ENCODE measurements at places on chromosomes 16 and 17. TPM values are rescaled to one million over a fixed set of nuclear protein-coding genes. Genes with fewer than 3 reads are reported as not detected.
A peak's percentile ranks its signal among the peaks of the same experiment; 100 is the strongest.

GRCh38 chr17:44547625-44548267, 9.5 kb upstream of the FZD2 start:
- no peaks in the 10 kb centered on the region for H3K27me3 ChIP-seq
- peaks cover 58% of the 10 kb centered on the region for H3K4me1 ChIP-seq
- H3K36me3 ChIP-seq, result no peaks in the 10 kb centered on the region

DNA sequence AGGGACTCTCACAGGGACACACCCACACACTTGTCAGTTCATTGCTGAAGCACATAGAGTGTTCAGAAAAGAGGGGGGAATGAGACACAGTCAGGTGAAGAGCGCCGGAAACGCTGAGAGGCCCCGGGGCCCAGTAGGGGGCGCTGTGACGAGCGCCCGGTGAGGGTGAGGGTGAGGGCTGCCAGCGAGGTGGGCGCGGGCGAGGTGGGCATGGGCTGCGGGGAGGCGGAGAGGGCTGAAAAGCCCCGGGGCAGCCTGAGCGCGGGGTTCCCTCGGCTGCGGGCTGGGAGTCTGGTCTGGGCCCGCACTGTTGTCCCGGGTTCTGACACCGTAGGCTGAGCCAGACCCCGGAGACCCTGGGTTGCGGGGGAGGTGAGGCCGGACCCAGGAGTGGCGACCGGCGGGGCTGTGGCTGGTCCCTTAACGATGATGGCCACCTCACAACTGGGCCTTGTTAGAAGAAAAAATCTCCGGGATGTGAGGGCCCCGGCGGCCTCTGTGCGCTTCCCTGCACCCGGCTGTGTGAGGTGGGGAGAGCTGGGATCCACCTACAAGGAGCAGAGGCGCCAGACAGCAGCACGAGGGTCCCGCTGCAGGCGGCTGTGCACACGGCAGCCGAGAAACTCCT, 91.4 kb downstream of the C16orf78 start:
- no peaks in the 10 kb centered on the region for H3K4me1 ChIP-seq
- no peak for DNase-seq
- no peak overlapping the region for H3K4me3 ChIP-seq
- no peak overlapping the region for H3K27ac ChIP-seq
- H3K27me3 ChIP-seq, result peaks cover 5% of the 10 kb centered on the region

GRCh38 chr16:28317040-28317880, 24.9 kb downstream of the SBK1 start:
- no peak overlapping the region for H3K27ac ChIP-seq
- H3K4me3 ChIP-seq, result no peak overlapping the region
- H3K36me3 ChIP-seq, result no peaks in the 10 kb centered on the region
- H3K4me1 ChIP-seq, result no peaks in the 10 kb centered on the region
- DNase-seq, result peak; percentile 72
- H3K27me3 ChIP-seq, result no peaks in the 10 kb centered on the region

DNA sequence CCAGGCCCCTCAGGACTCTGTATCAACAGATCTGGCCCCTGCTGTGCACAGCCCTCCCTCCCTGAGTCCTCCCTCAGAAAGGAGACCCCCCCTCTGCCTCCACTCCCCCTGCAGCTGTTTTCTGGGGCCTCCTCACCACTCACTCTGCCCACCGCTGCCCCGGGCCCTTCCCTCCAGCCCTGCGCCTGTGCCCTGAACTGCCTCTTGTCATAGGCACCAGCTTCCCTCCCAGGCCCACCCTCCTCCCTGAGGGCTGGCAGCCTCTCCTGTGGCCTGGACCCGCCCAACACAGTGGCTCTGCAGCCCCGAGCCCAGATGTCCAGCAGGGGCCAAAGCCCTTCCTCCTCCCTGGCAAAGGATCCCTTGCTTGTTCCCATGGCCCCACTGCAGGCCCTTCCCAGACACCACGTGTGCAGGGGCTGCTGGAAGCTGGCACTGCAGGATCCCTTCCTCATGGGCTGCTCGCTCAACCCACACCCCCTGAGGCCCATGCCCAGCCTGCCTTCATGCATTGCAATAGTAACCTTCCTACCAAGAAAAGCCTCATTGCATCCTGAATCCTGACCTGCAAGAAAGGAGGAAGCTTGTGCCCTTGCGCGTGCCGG, 25.8 kb downstream of the GNPTG start:
- no peaks in the 10 kb centered on the region for H3K27me3 ChIP-seq
- DNase-seq, result no peak
- no peak overlapping the region for H3K27ac ChIP-seq
- peaks cover 7% of the 10 kb centered on the region for H3K4me1 ChIP-seq

- H3K27ac ChIP-seq, result peak overlapping the region; percentile 86
- peaks cover 24% of the 10 kb centered on the region for H3K4me1 ChIP-seq
- peaks cover 3% of the 10 kb centered on the region for H3K36me3 ChIP-seq
- peak; percentile 92 for DNase-seq
- H3K27me3 ChIP-seq, result no peaks in the 10 kb centered on the region
Measured at GRCh38 chr16:27235055-27235937, 32.0 kb downstream of the KDM8 start.

- H3K4me1 ChIP-seq, result no peaks in the 10 kb centered on the region
- H3K27me3 ChIP-seq, result peaks cover 18% of the 10 kb centered on the region
Measured at GRCh38 chr16:10817514-10817913, 1.1 kb downstream of the TVP23A start.

- H3K4me1 ChIP-seq, result no peaks in the 10 kb centered on the region
- no peak for DNase-seq
- no peaks in the 10 kb centered on the region for H3K27me3 ChIP-seq
- no peak overlapping the region for H3K4me3 ChIP-seq
- H3K27ac ChIP-seq, result no peak overlapping the region
Measured at GRCh38 chr16:49470513-49470991, 96.9 kb downstream of the C16orf78 start.

GRCh38 chr17:75265614-75266315, 4.1 kb downstream of the MRPS7 start:
- H3K27me3 ChIP-seq, result no peaks in the 10 kb centered on the region
- H3K36me3 ChIP-seq, result peaks cover 12% of the 10 kb centered on the region
- no peak overlapping the region for H3K27ac ChIP-seq
- DNase-seq, result no peak
- H3K4me1 ChIP-seq, result peaks cover 11% of the 10 kb centered on the region

DNA sequence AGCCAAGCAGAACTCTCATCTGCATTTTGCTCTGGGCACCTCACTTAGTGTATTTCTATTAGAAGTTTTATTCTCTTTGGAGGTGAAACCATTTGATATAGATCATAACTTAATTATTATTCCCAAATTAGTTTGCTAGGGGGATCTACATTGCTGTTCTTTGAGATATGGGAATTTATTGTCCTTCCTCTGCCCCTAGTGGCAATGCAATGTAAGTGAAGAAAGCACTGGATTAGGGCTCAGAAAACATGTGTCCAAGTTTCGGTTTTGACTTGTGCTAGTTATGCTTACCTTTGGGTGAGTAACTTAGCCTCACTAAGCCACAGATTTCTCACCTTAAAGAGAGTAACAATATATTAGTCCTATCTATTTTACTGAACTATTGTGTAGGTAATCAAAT, 2.9 kb downstream of the KRT39 start:
- H3K4me1 ChIP-seq, result peaks cover 9% of the 10 kb centered on the region
- DNase-seq, result peak; percentile 45
- H3K27me3 ChIP-seq, result no peaks in the 10 kb centered on the region
- no peak overlapping the region for H3K4me3 ChIP-seq

DNA sequence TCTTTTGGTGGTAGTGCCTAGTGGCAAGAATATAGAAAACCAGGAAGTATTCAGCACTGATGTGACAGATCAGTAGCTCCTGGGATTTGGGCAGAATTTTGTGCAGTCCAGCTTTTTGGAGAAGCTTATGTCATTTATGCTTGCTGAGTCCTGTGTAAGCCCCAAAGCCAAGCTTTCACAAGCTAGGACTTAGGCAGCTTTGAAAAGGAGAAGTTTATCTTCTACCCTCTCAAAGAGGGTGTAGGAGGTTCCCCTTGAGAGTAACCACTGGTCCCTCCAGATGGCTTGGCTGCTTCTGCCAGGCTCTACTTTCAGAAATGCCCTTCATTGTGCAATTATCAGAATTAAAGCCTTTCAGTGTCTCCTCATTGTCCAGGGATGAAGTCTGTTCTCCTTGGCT, 78.8 kb downstream of the CES1 start:
- H3K36me3 ChIP-seq, result no peaks in the 10 kb centered on the region
- no peak overlapping the region for H3K4me3 ChIP-seq
- H3K4me1 ChIP-seq, result no peaks in the 10 kb centered on the region
- DNase-seq, result no peak
- H3K27me3 ChIP-seq, result no peaks in the 10 kb centered on the region
- H3K27ac ChIP-seq, result no peak overlapping the region

DNA sequence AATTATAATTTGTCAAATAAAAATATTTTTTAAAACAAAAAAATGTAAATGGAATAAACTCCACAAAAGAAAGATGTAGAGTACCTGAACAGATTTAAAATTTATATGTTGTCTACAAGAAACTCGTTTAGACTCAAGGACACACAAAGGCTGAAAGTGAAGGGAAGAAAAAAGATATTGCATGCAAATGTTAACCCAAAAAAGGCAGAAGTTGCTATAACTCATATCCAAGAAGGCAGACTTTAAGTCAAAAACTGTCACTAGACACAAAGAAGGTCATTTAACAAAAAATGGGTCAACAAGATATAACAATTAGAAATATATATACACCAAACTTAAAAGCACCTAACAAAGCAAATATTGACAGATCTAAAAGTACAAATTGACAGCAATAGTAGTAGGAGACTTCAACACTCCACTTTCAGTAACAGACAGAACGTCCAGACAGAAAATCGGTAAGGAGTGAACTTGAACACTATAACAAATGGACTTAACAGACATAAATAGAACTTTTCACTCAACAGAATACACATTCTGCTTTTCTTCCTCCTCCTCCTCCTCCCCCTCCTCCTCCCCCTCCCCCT, 40.8 kb upstream of the MYLK3 start:
- no peak for DNase-seq
- H3K27ac ChIP-seq, result no peak overlapping the region
- no peak overlapping the region for H3K4me3 ChIP-seq
- H3K27me3 ChIP-seq, result no peaks in the 10 kb centered on the region
- H3K4me1 ChIP-seq, result no peaks in the 10 kb centered on the region
- H3K36me3 ChIP-seq, result no peaks in the 10 kb centered on the region

DNA sequence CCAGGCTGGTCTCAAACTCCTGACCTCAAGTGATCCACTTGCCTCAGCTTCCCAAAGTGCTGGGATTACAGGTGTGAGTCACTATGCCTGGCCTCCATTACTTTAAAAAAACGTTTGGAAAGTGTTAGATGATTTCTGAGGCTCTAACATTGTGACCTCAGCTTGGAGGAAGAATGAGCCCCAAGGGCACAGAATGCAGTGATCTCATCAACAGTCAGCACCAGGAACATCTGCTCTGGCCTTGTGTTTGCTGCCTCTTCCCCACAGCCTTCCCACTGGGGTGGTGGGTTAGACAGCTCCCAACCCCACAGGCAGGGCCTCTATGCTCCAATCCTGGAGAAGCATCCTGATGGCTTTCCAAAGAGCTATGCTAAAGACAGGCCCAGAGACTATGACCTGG, 37.7 kb upstream of the SREBF1 start:
- H3K27ac ChIP-seq, result peak overlapping the region; percentile 30
- peaks cover 11% of the 10 kb centered on the region for H3K36me3 ChIP-seq
- H3K27me3 ChIP-seq, result no peaks in the 10 kb centered on the region
- peaks cover 23% of the 10 kb centered on the region for H3K4me1 ChIP-seq

- H3K4me3 ChIP-seq, result no peak overlapping the region
- no peaks in the 10 kb centered on the region for H3K4me1 ChIP-seq
- no peaks in the 10 kb centered on the region for H3K36me3 ChIP-seq
- DNase-seq, result no peak
Measured at GRCh38 chr16:10123141-10123540, 59.1 kb downstream of the GRIN2A start.

GRCh38 chr17:5422505-5422904, 2.5 kb downstream of the RPAIN start:
- no peak overlapping the region for H3K4me3 ChIP-seq
- peaks cover 8% of the 10 kb centered on the region for H3K36me3 ChIP-seq
- DNase-seq, result peak; percentile 88
- no peaks in the 10 kb centered on the region for H3K27me3 ChIP-seq

DNA sequence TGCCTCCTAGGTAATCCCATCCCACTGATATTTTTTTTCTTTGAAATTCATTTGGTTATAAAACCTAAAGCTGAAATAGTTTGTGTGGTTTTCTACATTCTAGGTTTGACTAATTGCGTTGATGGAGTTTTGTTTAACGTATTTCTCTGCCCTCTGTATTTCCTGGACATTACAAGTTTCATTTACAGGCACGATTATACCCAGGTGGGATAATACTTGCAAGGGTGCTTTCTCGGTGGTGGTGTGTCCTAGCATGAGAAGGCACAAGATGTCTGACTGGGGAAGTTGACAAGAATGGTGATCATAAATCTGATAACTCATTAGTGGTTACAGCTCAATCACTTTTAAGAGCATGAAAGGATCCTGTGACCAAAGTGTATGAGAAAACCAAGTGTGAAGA, 45.0 kb downstream of the DYNLRB2 start:
- no peak overlapping the region for H3K27ac ChIP-seq
- H3K27me3 ChIP-seq, result no peaks in the 10 kb centered on the region
- no peak for DNase-seq
- H3K4me3 ChIP-seq, result no peak overlapping the region
- H3K36me3 ChIP-seq, result no peaks in the 10 kb centered on the region
- H3K4me1 ChIP-seq, result peaks cover 15% of the 10 kb centered on the region

- DNase-seq, result peak; percentile 74
- H3K36me3 ChIP-seq, result no peaks in the 10 kb centered on the region
- H3K4me3 ChIP-seq, result no peak overlapping the region
- H3K4me1 ChIP-seq, result no peaks in the 10 kb centered on the region
- H3K27ac ChIP-seq, result no peak overlapping the region
Measured at GRCh38 chr16:53022374-53022773, 30.3 kb downstream of the CHD9NB start.

GRCh38 chr17:64109400-64109799, 20.5 kb downstream of the ERN1 start:
- no peak overlapping the region for H3K27ac ChIP-seq
- H3K36me3 ChIP-seq, result no peaks in the 10 kb centered on the region
- H3K27me3 ChIP-seq, result no peaks in the 10 kb centered on the region
- peaks cover 5% of the 10 kb centered on the region for H3K4me1 ChIP-seq

DNA sequence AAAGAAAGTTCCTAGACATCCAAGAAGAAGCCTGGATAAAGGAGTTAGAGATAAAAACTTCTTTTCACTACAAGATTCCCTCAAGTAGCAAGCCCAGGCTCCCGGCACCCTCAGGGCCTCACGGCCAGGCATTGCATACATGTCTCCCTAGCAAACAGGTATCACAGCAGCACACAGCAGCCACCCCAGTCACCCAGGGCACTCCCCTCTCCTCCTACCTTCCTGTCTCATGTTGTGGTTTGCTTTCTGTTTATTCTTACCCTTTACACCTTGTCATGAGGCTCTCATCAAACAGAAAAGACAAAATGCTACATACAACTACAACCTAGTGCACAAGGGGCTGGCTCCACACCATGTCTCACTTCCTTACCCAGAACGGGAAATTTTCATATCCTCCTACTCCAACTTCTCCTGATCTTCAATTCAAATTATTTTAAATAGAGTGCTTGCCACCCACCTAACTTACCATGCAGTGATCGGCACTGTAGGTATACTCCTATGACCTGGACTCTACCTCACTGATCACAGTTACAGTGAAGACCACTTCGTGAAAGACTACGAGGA, 42.7 kb downstream of the XPO6 start:
- H3K36me3 ChIP-seq, result peaks cover 56% of the 10 kb centered on the region
- H3K27me3 ChIP-seq, result no peaks in the 10 kb centered on the region
- H3K4me1 ChIP-seq, result peaks cover 15% of the 10 kb centered on the region
- H3K27ac ChIP-seq, result no peak overlapping the region
- no peak overlapping the region for H3K4me3 ChIP-seq

The NPIPB13 gene
- total RNA-seq, result 4.0 TPM

The MYH1 gene
- total RNA-seq, result 0.11 TPM

The C1QTNF1 gene
- total RNA-seq, result 12.2 TPM

The OTOA gene
- not detected for total RNA-seq

The CD300A gene
- not detected for total RNA-seq

The CD300H gene
- not detected for total RNA-seq

The HSD11B2 gene
- total RNA-seq, result not detected

The LGALS9B gene
- not detected for total RNA-seq

The SOX8 gene
- total RNA-seq, result 0.89 TPM

The NT5C gene
- 51.5 TPM for total RNA-seq

The MSLN gene
- not detected for total RNA-seq

The CNGB1 gene
- not detected for total RNA-seq

Data from GM23248 (cell line).